Left renal pelvis (tissue), 4 donors: ENCODE measurements at places on chromosomes 1 and 21.

DNA sequence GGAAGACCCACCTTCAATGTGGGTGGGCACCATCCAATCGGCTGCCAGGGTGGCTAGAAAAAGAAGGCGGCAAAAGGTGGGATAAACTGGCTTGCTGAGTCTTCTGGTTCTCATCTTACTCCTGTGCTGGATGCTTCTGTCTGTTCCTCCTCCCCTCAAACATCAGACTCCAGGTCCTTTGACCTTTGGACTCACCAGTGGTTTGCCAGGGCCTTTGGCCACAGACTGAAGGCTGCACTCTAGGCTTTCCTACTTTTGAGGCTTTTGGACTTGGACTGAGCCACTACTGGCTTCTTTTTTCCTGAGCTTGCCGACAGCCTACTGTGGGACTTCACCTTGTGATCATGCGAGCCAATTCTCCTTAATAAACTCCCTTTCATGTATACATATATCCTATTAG lies 55.9 kb downstream of the VCAM1 start:
- DNase-seq, result no peak

DNA sequence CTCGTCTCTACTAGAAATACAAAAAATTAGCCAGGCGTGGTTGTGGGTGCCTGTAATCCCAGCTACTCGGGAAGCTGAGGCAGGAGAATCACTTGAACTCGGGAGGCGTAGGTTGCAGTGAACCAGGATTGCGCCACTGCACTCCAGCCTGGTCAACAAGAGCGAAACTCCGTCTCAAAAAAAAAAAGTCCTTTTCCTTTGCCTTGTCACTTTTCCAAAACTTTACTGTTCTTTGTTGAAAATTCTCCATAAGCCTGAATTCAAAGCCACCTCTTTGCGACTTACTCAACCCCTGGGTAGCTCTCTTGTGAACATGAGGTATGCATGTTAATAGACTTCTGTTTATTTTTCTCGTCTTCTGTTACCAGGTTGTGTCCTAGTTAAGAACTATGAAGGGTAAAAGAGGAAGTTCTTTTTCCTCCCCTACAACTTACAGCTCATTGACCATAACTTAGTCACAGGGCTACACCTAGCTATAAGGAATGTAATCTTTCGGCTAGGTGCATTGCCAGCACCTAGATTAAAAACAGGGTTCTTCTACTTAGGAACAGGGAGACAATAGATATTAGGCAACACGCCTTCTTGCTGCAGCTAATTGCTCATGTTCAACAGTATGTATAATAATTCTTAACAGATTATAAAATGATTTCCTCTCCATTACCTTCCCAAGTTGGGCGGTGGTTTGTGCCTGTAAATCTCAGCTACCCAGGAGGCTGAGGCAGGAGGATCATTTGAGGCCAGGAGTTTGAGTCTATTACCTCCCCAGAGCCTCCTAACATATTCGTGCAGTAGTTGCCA lies 40.9 kb downstream of the PTAFR start:
- peak; percentile 27 for DNase-seq

DNA sequence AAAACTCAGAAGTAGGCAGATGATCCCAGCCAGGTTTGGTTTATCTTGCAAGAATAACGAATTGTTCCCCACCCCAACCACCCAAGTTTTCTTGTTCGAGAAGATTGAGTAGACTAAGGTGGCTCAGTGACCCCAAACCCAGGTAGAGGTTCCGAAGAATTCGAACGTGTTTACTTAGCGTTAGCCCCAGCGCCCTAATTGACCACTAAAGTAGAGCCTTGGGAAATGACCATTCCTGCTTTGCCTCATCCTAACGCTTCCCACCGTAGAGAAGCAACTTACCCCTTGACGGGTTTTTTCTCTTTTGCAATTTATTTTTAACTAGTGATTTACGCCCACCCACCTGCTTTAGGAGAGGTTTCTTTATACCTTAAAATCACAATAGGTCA lies 870 bp downstream of the FBXO28 start:
- no peak for DNase-seq

DNA sequence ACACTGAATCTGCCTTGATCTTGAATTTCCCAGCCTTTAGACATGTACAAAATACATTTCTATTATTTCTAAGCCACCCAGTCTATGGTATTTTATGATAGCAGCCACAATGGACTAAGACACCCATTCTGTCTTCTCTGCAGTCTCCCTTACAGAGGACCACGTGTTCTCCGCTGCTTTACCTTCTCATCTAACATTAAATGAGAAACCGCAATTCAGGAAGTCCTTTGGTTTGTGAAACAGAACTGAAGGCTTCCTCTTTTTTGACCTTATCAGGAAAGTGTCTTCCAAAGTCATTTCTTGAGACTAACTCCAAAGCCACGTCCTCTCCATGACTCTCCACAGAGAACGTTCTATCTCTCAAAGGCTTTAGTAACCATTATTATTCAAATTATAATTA lies 560.1 kb downstream of the OMA1 start:
- DNase-seq, result no peak

GRCh38 chr1:58755468-58755872 lies 28.4 kb downstream of the JUN start:
- no peak for DNase-seq

GRCh38 chr21:43854773-43855633 lies 10.0 kb upstream of the AGPAT3 start:
- DNase-seq, result no peak

DNA sequence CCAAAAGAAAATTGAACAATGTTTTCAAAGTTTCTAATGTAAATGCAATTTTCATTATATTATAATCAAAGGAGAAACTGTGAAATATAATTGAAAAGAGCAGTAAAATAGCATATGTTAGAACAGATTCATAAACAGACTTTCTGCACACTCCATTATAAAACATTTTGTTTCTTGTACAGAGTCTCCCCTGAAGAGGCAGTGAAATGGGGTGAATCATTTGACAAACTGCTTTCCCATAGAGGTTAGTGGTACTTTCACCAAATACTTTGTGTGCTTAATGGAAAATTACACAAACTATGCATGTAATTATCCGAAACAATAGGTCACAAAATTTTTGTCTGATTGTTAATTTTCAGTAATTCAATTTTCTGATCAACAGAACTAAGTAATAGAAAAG lies 1.9 kb downstream of the RGS18 start:
- no peak for DNase-seq

DNA sequence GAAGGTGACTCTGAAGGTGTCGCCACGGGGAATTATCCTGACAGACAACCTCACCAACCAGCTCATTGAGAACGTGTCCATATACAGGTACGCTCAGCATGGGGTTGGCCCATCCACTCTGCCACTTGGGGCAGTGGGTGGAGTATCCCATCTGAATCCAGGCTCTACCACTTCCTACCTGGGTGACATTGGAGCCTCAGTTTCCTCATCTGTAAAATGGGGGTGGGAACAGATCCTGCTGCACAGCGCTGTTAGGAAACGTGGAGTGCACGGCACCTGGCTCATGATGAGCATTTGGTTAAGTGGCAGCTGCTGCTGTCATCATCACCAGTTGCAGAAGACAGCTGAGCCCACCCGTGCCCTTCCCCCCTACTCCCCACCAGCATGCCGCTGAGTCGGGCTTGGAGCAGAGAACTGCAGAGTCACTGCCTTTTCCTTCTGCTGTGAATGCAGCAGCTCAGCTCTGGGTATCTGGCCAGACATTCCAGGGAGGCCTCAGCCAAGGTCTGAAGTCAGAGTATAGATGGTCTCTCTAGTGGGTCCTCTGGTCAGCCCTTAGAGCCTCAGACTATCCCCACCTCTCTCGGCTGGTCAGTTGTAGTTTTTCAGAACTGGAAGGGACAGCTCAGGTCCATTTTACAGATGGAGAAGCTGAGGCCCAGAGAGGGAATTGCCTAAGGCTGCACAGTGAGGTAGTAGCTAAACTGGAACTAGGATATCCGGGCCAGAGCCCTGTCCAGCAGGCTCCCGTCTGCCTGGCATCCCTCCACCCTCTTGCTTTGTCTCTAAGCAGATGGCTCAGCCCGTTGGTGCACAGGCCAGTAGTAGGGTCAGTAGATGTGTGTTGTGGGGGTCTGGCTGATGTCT lies 11.7 kb downstream of the LDLRAP1 start:
- DNase-seq, result no peak

GRCh38 chr1:48596046-48596445 lies 124.0 kb upstream of the SPATA6 start:
- DNase-seq, result no peak

DNA sequence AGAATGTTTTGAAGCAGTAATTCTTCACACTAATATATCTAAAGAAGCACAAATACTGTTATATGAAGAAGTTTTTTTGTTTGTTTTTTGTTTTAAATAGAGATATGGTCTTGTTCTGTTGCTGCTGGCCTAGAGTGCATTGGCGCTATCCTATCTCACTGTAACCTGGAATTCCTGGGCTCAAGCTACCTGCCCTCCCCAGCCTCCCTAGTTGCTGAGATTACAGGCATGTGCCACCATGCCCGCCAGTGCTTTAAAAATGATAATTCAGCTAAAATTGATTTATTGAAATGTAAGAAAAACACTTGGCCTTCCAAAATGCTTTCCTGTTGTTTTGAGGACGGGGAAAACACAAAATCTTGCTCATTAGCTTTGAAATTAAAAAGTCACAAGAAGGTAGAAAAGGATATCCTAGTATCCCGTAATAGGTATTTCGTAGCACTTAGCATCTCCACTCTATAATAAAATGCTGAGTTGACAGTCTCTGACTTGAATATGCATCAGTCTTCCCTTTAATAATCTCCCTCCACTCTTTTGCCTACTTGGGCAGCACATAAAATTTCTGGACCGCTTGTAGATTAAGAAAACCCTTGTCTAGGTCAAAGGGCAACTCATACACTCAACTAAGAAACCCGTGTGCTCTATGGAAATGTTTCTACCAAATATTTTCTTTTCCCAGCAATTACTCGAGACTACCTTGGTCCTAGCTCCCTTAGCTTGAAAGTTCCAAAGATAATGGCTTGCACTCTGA lies 1.3 kb downstream of the SCYL3 start:
- DNase-seq, result no peak

DNA sequence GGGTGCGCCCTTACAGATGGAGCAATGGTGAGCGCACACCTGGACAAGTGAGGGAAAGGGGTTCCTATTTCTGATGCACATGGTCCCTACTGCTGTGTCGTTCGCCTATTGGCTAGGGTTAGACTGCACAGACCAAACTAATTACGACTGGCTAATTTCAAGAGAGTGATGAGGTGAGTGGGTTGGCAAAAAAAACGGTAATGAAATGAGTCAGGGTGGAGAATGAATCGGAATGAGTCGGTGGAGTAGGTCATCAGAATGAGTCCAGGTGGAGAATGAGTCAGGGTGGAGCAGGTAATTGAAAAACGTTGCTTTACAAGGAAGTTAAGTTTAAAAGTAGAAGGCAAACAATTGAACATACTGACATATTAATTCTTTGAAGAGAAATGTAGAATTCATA lies 79.8 kb downstream of the WDR4 start:
- no peak for DNase-seq

- DNase-seq, result no peak
Measured at GRCh38 chr1:112925015-112925414, 31.0 kb downstream of the SLC16A1 start.

DNA sequence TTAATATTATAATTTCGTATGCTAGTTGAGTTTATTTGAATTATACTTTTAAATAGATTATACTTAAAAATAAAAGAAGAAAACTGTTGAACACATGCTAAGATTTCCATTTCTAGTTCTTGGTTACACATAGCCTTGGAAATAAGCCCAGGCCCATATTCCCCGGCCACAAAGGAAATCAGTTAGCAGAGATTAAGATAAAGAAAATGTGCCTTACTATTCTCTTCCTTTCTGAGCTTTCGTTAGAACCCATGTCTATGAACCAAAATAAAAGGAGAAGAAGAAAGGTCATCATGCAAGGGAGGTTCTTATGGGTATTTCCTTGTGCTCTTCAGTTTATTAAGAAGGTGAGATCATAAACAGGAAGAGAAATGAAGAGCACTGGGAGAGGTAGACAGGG lies 32.3 kb upstream of the CRP start:
- DNase-seq, result no peak

- no peak for DNase-seq
Measured at GRCh38 chr21:45421071-45421845, 16.3 kb downstream of the COL18A1 start.

DNA sequence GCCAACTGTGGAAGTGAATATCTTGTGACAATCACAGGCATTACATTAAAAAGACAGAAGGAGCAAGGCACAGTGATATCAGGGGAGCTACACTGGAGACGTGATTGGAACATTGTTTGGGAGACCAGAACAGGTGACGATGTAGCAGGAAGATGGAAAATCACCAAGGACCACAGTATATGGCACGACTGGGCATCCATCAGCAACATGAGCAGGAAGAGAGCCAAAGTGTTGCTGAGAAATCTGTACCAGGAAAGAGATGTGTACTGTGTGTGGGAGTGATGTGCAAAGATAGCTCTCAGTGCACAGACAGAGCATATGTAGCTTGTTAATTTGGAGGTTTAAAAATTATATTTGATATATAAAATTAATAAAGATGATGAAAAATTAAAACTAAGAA lies 790.6 kb upstream of the ADGRL2 start:
- no peak for DNase-seq

GRCh38 chr1:11434926-11435325 lies 44.0 kb upstream of the DISP3 start:
- no peak for DNase-seq

GRCh38 chr1:54490361-54491248 lies 57.4 kb upstream of the ACOT11 start:
- DNase-seq, result no peak

GRCh38 chr1:155050560-155051341 lies at the start of gene ADAM15:
Gene ADAM15, plus strand, starts transcription at chr1:155051316. Its CDS starts 71 bp downstream, at chr1:155051387.
- DNase-seq, result no peak

DNA sequence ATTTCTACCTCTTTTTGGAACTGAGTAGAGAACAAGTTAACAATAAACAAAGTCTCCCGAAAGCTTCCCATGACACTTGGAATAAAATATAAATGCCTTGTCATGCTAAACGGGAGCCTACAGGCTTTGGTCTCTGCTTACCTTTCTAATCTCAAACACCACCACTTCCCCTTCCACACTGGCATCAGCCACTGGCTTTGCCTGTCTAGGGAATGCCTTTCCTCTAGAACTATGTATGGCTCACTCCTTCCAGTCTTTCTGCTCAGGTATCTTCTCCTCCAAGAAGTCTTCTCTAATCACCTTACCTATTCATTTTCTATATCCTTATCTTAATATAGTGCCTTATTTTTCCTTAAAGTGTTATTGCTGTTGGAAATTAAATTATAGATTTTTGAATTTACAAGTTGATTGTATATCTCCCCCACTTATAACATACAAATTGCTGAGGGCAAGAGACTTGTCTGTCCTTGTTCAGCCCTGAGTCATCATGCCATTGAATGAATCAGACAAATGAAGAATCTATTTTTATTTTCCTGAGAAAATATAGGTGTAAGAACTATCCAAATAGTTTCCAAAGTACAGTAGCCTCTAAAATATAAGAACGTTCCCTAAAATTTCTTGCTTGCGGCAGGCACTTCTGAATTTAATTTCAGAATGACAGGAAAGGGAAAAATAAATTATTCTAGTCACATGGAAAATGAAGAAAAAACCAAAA lies 119.2 kb downstream of the TM2D1 start:
- no peak for DNase-seq

DNA sequence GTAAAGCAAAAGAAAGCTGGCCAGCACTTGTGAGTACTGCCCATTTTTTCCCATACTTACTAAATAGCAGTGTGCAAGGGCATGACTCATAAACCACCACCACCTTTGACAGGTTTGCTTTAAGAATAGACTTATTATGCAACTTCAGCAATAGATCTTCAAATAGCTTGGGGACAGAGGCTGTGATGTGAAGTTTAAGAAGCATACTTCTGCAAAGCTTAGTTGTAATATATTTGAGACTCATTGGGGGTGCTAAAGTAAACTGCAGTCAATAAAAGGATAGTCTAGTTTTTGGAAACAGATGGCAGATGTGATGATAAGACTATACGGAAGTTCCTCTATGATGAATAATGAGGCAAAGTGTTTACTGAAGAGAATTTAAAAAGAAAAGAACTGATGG lies 210.0 kb downstream of the PLA2G4A start:
- no peak for DNase-seq
